HL-60 (cell line): ENCODE measurements at places on chromosomes 1 and 21.

DNA sequence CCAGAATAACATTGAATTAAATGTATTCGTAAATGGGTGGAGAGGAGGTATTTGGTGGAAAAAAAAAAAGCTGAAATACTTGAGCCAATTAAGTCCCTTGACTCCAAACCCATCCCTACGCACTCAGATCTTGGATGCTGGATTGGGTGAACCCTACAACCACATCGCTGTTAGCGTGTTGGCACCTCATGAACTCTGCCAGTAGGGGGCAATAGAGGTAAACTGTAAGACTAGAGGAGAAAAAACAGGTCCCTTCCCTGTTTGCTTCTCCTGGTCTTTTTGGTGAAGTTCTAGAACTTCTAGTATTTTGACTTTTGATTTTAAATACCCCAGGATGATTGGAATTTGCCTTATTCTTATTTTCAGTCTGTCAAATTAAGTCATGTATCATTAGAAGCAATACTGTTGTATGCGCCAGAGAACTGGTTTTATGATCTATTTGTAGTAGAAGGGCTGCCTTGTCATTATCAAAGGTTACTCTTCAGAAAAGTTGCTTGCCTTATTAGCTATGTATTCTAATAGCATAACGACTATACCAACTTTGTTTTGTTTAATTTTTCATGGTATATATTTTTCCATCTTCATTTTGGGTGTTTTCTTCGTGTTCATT, 1.9 kb upstream of the OR13G1 start:
- DNase-seq = peak; percentile 21

- no peak for DNase-seq
Measured at GRCh38 chr1:59044535-59045121, 252.3 kb upstream of the FGGY start.

DNA sequence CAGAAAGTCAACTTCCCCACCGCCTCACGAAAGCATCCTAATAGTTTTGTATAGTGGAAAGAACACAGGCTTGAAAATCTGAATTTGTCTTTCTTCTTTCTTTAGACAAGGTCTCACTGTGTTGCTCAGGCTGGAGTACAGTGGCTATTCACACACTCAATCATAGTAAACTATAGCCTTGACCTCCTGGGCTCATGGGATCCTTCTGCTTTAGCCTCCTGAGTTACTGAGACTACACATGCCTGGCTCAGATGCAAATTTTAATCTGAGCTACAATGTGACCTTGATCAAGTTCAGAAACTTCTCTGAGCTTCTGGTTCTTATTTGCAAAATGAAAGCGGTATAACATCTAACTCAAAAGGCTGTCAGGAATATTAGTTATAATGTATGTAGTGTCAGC, 362.1 kb downstream of the SMYD3 start:
- no peak for DNase-seq

GRCh38 chr1:7850786-7851185, 2.1 kb downstream of the UTS2 start:
- no peak for DNase-seq

DNA sequence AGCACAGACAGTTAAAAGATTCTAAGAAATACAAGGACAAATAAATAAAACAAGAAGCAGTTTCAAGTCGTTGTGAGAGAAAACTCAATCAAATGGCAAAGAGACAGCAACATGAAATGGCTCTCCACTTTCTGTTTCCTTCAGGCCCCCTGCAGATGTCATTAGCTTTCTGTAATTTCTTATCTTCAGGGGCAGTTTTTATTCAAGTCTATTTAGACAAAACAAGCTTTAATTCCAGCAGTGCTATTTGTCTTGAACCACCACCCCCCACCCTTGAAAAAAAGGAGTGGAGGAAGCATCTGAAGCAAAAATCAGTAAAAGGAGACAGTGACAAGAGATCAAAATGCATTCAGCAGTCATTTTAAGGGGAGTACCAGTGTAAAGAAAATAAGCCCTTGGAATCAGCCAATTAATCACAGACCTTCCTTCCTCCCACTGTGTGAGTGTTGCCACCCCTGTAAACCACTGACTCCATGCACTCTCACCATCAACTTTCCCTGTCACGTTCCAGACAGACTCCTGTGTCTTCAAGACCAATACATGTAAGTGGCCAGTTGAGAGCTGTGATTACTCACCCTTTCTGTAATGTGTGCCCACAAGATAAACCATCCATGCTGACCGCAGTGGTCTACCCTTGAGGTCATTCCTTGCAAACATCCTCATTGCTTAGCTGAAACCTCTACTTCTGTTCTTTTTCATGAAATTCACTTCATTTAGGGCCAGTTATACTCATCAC, 136.1 kb upstream of the HOOK1 start:
- DNase-seq = no peak

DNA sequence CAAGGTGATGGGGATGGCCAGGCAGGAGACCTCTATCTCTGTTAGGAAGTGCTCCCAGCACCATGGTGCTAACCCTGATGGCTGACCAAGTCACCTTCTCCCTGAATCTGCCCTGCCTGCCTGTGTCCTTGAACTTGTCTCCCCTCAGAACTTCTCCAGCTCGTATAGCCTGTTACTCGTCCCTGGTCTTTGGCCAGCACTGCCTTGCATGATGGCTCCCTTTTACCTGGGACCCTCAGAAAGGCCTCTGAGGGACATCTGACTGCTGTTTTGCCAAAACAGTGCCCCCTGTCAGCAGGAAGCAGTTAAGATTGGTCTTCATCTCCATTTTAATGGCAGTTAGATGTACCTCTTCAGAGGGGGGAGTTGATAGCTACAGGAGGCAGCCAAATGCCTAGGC, 148.3 kb downstream of the RHOU start:
- DNase-seq = no peak

GRCh38 chr1:86421601-86422280, 2.2 kb upstream of the CLCA2 start:
- DNase-seq = no peak

- no peak for DNase-seq
Measured at GRCh38 chr1:23424293-23425192, at the start of gene TCEA3. TCEA3 (minus strand) TSS chr1:23424748; CDS start chr1:23424633, 115 bp downstream.

DNA sequence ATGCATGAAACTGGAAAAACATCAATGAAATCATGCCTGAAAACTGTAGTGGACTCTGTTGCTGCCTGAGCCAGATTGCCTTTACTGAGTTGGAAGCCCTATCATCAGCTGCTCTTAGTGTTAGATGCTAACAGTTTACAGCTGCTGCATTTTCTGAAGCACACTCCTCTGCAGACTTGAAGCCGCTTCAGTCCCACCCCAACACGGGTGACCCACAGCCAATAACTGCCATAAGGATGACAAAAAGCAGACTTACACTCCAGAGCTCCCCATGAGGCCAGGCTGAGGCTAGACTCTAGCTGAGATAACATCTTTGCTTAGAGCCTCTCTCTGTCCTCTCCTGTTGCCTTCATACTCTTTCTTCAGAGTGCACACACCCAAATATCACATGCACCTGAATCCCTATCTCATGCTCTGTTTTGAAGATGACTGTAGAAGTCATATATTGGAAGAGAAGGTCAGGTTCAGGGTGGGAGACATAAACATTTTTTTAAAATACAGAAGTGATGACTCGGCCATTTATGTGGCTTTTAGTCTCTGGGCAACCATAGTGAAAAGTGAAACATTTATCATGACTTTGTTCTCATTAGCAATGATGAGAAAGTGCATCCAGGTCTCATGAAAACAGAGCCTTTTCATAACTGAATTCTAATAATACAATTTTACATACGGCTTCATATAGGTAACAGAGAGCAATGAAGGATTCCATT, 161.0 kb downstream of the KCNK2 start:
- DNase-seq = no peak

DNA sequence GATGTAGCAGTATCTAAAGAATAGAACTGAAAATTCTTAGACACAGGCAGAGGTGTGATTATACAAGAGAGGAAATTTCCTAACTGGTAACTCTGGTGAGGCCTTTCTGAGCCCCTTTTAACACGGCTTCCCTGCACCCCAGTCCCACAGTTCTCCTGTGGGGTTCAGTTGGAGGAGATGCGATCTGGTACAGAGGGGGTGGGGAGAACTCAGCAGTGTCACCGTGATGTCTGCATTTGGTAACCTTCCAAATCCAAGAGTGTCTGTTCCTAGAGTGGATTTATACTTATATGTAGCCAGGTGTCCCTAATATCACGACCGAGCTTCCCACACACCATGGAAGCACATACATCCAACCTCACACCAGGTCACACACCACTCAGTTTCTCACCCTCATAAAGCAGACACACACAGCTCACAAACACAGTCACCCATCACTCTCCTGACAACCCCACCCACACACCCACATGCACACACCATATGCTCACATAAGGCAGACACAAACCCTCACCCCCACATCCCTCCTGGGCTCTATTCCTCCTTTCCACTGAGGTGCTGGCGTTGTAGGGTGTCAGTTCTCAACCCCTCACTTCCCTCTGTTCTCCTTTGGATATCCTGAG, 48.5 kb downstream of the RHBG start:
- DNase-seq = no peak

DNA sequence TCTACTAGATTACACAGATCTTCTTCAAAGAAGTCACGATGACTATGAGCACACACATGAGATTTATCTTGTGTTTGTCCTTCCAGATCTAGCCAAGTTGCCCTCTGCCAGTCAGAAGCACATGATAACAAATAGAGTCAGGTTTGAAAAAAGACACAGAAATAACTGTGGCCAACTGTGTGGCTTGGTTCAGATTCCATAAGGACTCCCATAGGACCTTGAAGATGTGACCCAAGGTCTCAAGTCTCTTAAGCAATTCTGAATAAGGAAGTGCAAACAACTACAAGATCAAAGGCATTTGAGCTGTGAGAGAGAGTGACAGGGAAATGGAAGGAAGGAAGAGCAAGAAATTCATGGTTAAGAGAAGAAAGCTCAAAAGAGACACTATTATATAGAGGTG, 194.0 kb downstream of the PLPP3 start:
- no peak for DNase-seq

DNA sequence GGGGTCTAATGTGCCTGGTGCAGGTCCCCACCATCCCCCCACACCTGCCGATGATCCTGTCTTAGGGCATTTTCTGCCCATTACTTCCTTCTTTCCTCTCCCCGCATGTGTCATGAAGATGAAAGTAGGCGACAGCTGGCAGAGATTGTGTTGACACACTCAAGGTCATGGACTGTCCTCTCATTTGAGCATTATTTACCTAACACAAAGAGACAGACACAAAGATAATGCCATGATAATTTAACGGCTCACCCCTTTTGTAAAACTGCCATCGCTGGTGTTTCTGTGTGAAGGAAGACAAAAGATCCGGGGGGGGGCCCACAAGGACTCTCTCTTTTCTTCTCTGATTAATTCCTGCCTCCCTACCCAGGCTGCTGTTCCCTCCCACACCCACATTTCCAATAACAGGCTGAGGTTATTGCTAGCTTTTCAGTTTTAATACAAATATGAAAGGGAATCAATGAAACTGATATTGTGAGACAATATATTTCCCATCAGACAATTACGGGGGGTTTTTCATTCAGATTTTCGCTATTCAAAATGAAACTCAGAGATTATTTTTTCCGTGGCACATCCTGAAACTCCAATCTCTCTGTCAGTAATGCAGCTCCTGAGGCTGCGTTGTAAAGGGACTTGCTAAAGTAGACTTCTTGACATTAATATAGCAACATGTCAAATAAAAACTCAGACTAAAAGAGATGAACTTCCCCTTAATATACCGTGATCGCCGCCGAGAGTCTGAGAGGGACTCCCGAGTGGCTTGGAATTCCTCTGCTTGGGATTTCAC, 561.1 kb downstream of the NPHP4 start:
- no peak for DNase-seq

GRCh38 chr1:47631411-47631995, 193.7 kb downstream of the FOXD2 start:
- DNase-seq = no peak

DNA sequence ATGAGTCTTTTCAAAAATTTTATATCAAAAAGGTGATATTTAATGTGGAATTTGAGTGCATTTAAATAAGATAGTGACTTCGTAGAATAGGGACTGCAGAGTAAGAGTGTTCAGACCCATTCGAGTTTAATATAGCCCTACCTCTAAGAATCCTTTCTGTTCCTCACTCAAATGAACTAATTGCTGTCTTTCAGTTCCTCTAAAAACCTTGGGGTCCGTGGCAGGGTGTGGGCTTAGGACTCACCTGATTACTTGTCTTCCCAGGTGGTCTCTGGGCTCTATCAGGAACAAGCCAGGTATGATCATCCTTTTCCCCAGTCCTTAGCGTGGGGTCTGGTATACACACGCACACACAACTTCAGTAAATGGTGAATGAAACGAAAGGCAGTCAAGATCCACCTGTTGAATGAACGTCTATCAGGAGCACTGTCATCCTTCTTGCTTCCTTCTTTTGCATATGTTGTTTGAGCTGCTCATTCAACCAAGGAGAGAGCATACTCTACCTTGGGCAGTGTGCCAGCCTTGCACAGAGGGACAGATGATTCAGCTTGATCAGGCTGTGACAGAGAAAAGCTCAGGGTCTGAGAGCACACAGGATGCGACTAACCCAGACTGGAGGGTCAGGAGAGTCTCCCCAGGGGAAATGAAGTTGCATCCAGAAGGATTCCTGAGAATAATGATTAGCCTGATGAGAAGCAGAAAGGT, 1.2 kb upstream of the RNF11 start:
- peak; percentile 46 for DNase-seq

DNA sequence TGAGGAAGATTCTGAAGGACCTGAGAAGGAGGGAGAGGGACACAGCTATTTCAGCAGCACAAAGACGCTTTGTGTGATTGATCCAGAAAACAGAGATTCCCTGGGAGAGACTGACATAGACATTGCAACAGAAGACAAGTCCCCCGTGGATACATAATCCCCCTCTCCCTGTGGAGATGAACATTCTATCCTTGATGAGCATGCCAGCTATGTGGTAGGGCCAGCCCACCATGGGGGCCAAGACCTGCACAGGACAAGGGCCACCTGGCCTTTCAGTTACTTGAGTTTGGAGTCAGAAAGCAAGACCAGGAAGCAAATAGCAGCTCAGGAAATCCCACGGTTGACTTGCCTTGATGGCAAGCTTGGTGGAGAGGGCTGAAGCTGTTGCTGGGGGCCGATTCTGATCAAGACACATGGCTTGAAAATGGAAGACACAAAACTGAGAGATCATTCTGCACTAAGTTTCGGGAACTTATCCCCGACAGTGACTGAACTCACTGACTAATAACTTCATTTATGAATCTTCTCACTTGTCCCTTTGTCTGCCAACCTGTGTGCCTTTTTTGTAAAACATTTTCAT, 161.3 kb upstream of the SGIP1 start:
- DNase-seq = no peak

DNA sequence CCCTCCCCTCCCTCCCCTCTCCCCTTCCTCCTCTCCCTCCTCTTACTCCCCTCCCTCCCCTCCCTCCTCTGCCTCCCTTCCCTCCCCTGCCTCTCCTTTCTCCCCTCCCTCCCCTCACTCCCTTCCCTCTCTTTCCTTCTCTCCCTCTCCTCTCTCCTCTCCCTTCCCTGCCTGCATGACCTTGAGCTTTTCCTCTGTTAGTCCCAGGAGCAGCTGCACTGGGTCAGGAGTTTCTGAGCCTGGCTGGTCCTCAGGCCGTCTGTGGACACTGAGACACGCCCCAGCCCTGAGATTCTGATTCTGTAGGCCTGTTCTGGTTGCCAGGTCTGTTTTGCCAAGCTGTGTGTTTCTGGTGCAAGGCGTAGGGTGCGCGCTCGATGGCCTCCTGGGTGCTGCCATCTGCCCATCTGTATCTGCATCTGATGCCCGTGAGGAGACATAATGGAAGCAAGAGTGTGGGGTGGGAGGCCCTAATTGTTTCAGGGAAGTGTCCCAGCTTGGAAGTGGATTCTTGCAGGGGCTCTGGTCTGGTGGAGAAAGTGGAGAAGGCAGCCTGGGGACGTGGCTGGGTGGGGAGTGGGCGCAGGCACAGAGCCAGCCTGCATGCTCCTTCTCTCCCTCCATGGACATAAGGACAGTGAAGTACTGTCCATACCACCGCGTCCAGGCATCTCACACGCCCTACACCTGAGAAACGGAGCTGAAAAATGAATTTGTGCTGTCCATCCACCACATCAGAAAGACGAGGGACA, 97.2 kb downstream of the WDR4 start:
- no peak for DNase-seq
